ENCODE measurements at places on chromosomes 6 and 20.
A peak's percentile ranks its signal among the peaks of the same experiment; 100 is the strongest.

DNA sequence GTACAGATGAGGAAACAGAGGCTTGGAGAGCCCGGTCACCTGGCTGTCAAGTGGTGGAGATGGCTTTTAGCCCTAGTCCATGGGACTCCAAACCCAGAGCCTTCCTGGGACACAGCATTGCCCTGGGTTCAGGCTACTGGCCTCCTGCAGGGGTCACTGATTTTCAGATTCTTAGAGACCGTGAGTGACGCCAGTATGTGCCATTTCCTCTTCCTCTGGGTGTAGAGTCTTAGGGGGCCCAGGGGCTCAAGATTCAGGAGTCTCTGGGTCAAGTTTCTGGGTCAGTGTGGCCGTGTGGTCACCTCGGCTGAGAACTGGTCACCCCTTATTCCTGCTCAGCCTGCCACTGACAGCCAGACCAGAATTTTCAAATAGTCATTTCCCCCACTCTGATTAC lies 574 bp downstream of the ARHGAP40 start:
- no peak for DNase-seq

- DNase-seq, result no peak
These were observed 29.4 kb upstream of the BEND3 start for GRCh38 chr6:107144666-107145065.

DNA sequence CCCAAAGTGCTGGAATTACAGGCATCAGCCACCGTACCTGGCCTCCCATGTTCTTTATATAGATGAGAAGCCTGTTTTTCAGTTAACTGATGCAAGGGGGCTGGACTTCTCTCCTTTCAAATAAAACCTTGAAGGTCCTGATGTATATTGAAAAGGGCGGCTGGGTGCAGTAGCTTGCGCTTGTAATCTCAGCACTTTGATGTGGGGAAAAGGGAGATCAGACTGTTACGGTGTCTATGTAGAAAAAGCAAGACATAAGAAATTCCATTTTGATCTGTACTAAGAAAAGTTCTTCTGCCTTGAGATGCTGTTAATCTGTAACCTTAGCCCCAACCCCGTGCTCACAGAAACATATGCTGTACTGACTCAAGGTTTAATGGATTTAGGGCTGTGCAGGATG lies 16.1 kb upstream of the SAMHD1 start:
- no peak for DNase-seq

- no peak for DNase-seq
These were observed 94.8 kb upstream of the CNKSR3 start for GRCh38 chr6:154605178-154605881.

GRCh38 chr6:30625511-30625910 lies 1.2 kb upstream of the ATAT1 start:
- no peak for DNase-seq

- no peak for DNase-seq
These were observed 780.0 kb downstream of the BCKDHB start for GRCh38 chr6:80886475-80886874.

GRCh38 chr20:59996108-59996507 lies 37.9 kb downstream of the CDH26 start:
- DNase-seq, result no peak

GRCh38 chr20:64080013-64080812 lies at the start of gene OPRL1:
Gene OPRL1 (plus strand): TSS chr20:64080082. CDS start chr20:64092721, 12,639 bp downstream.
- DNase-seq, result no peak

- no peak for DNase-seq
These were observed 44.9 kb upstream of the SCML4 start for GRCh38 chr6:107868867-107869611.

DNA sequence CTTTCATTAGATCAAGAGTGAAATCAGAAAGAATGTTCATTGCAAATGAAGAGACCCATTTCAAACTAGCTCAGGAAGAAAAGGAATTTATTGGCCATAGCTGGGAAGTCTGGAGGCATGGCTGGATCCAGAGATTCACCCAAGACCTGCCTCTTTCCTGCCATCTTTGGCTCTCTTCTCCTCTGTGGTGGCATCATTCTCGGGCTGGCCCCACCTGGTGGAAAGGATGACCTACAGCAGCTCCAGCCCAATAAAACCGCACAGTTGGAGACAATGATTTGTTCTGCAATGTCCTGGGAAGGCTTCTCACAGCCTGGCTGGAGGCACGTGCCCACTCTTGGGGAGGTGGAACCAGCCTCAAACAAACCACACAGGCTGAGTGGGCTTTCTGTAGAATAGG lies 18.1 kb upstream of the FERMT1 start:
- DNase-seq, result no peak

DNA sequence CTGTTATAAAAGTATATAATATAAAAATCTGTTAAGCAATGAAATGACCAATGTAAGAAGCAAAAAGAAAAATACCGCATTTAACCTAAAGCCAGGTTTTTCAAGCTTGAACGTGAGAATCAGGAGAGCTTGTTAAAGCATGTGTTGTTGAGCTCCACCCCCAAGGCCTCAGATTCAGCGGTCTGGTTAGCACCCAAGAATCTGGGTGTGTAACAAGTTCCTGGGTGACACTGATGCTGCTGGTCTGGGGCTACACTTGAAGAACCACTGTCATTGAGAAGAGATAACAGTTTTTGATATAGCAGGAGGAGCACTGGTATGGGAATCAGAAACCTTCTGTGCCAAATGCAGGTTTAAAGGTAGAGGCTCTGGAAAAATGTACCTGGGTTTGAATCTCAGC lies 154.0 kb downstream of the ID4 start:
- no peak for DNase-seq

DNA sequence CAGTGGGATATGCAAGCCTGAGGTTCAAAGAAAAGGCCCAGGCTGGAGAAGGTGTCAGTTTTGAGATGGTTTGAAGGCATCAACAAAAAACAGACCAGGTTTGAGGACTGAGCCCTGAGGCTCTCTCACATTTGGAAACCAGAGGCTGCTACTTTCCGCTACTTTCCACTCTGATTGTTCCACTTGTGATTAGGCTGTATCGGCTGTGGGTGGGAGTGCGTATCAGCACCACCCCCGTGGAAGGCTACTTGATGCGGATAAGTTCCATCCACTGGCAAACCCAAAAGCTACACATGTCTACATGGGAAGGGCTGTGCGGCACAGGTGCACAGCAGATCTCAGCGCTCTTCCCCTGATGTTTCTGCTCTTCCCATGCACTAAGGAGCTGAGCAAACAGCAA lies 198.7 kb downstream of the GMPR start:
- DNase-seq, result no peak

DNA sequence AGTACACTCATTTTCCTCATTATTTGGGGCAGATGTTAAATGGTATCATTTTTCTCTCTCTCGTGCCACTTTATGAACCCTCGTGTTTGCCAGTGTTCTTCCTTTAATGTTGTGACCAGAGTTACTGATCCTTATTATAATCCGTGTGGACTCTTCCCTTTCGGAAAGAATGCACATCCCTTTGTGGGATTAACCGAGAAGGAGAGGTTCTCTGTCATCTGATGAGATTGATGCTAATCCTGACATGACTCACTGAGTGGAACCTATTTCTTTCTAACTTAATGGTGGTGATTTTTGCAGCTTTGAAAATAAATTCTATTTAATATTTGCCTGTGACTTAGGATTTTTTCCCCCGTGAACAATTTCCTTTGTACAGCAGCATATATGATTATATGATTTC lies 300.0 kb upstream of the MAN1A1 start:
- no peak for DNase-seq

DNA sequence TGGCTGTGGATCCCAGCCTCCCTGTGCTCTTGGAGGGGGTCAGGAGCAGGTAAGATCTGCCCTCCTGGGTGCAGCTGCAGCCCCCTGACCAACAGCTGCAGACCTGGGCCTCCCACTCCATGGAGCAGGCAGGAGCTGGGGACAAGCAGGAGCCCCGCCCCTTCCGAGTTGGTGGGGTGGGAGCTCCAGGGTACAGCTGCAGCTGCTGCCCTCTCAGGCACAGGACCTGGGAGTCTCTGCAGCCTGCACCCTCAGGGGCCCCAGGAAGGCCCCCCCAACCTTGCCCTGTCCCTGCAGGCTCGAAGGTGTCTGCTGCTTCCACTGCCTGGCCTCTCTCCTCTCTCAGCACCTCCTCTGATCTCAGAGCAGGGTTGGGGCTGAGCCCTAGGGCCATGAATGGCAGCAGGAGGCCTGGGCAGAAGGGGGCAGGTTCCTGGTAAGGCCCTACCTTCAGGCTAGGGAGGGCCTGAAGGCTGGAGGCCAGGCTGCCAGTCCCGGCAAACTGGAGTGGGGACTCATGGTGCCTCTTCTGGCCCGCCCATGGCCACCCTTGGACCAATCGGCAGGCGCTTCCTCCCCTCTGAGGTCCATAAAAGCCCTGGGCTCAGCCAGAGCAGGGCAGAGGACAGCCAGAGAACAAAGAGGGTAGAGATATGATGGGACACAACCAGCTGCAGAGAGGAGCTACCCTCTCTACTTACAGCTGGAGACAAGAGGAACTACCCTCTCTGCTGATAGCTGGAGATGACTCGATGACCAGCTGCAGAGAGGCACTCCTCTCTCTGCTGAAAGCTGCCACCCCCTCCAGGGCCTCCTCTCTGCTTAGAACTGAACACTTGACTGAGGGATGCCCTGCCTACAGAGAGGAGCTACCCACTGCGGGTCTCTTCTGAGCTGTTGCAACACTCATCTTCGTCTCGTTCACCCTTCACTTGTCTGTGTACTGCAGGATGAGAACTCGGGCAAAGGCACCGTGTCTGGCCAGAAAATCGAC lies 7.8 kb upstream of the PACSIN1 start:
- DNase-seq, result peak; percentile 46

GRCh38 chr6:56802584-56802983 lies 152.3 kb upstream of the BEND6 start:
- no peak for DNase-seq

DNA sequence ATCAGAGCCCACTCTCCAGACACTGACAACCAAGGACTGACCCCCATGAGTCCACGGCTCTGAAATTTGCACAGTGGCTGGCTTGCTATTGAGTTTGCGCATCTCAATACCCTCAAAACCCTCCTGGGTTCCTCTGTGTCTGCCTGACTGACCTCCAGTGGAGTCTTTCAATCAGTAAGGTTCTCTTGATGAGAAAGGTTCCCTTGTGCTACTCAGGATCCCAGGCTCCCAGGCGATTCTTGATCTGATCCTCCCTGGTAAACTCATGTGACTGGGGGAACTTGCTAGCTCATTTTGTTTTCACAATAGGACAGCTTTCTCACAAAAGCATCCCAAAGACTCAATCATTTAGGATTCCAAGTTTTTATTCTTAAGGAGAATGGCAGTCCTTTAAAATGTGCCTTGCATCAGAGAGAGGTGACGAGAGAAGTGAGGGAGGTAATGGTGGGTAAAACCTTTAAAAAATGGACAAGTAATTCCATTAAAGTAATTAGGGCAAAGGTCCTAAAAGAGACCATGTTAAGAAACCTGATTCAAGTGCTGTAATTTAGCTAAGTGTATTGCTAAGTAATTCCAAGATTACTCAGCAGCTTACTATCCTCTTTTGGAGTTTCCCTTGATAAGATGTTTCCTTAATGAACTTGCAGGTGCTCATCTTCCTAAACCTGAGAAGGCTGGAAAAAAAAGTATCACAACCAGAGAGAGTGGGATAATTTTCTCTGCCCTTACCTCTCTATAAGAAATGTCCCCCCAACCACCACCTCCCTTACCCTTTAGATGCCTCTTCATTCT lies 304.7 kb upstream of the SGK1 start:
- DNase-seq, result no peak

GRCh38 chr6:118319894-118320649 lies 228.0 kb upstream of the PLN start:
- DNase-seq, result no peak

DNA sequence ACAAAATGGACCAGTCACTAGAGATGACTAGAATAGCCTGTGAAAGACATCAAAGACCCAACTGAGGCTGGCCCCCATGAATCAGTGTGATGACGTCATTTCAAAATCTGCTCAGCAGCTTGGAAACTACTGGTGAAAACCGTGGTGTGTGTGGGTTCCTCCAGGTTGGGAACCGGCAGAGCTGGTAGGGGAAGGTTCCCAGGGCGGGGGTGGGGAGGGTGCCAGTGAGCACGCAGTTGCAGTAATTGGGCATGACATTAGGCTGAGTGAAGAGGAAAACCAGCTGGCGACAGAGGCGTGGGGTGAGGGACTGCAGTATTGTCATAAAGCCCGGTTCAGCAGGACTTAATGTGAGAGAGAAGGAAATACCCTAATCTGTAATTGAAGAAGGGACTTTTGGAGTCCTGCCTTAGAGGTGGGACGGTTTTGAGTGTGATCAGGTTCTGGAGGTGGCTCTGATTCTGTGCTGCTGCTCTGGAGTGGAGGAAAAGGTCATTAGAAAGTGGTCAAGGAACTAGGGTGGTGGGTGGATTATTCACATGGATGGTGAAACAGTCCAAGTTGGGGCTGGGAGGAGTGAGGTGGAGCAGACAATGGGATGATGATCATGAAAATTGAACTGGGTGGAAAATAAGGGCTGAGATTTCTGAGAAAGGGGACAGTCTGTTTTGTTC lies 52.0 kb upstream of the MTHFD1L start:
- no peak for DNase-seq

DNA sequence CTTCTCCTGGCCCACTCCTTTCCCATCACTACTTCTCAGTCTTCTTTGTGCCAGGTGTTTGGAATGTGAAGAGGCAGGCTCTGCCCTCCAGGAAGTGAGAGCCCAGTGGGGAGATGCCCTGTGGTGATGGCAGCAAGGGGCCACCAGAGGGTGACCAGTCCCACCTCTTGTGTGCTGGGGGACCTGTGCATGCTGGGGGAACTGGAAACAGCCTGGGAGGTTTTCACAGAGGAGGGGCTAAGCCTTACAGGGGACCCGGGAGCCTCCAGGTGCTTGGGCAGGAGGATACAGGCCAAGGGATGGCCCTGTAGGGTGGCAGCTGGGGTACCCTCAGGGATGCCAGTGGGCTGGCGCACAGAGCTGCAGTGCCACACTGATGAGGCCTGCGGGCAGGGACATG lies 72.3 kb downstream of the RAMACL start:
- no peak for DNase-seq

DNA sequence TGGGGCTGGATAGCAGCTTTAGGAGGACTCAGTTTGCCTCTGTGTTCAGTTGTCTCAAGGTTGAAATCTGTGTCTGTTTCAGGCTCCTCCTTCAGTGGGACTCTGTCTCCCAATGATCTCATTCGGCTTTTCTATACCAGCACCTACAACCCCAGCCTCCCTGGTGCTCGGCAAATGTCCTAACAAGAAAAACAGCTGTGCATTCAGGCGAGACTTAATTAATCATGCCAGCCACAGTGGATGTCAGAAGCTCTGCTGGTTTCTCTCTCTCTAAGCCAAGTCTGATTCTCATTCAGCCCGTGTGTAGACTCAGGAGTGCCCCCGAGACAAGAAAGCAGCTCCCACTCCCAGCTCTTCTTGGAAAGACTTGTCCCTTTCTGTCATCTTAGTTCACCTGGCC lies 46.8 kb downstream of the SUN5 start:
- no peak for DNase-seq

DNA sequence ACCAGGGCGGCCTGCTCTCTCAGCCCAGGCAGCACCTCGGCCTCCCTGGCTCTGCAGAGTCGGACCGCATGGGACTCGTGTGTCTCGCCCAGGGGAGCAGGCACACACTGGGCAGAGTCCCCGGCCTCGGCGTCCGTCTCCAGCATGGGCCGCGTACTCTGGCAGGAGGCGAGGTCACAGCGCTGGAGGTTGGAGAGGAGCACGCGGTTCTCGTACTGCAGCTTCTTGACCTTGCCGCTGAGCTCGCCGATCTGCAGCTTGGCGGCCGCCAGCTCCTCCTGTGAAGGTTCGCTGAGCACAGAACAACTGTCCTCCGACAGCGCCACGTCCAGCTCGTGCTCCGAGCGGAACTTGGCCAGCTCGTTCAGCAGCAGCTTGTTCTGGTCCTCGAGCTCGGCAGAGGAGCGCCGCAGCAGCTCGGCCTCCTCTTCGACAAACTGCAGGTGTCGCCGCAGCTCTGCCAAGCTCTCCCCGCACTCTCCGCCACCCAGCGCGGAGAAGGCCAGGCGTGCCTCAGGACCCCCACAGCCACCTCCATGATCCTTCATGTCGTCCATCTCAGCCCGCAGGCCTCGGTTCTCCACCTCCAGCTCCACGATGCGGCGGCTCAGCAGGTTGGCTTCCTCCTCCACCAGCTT lies 42.0 kb upstream of the DSN1 start:
- DNase-seq, result no peak

Data from natural killer cell treated with Interleukin-12 subunit alpha and Interleukin-12 subunit beta and Interleukin-15 and Interleukin-18, amount 100 ng/mL, for 72 hours (primary cell).